ENCODE measurements at places on chromosomes 4 and X. TPM values are rescaled to one million over a fixed set of nuclear protein-coding genes. Genes with fewer than 3 reads are reported as not detected.

GRCh38 chr4:185108669-185109068, 34.4 kb upstream of the SLC25A4 start:
- no peak for DNase-seq

DNA sequence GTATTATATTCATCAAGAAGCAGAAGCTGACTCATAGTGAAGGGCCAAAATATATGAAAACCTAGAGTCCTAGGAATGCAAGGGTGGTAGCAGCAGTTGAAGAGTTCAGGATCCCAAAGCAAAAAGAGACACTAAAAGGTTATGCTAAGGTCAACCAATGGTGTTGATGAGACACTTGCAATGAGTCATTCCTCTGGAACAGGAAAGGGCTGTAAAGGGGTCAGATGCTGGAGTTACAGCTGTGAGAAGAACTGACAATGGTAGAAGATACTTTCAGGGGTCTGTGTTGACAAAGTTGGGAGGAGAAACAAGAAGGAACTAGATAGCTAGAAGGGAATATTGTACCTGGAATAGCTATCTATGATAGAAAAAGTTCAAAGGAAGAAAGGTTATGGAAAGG, 47.5 kb downstream of the ZGRF1 start:
- DNase-seq, result no peak

The TLR10 gene
- 0.17 TPM for total RNA-seq

The FRMD7 gene
- total RNA-seq, result not detected

The DDX3X gene
- total RNA-seq, result 119 TPM
